Activated T-cell treated with anti-CD3 and anti-CD28 coated beads for 4 hours (primary cell): ENCODE measurements at places on chromosomes 11 and 22.

GRCh38 chr11:116927163-116927974, 89.9 kb upstream of the APOA1 start:
- peak; percentile 19 for DNase-seq

DNA sequence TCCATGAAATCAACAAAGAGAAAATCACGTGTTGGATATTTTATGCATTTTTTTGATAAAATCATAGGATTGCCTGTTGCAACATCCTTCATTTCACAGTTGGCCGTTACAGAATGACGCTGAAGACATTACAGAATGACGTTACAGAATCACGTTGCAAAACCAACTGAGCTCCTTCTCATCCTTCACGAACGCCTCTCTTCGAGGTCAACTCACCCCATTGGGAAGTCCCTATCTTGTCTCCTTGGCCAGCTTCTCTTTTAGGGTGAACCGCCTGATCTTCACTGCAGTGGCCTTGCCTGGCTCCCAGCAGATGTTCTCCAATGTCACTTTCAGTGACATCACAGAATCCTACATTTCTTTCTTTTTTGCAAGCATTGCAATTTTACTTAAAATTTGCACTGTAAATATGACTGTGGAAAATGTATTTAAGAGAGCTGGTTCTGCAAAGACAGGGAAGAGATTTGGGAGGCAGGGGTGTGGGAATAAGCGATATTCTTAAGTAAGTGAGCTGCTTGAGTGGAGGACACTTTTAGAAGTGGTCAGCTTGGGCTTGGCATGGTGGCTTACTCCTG, 5.1 kb downstream of the KRTAP5-7 start:
- no peak for DNase-seq

DNA sequence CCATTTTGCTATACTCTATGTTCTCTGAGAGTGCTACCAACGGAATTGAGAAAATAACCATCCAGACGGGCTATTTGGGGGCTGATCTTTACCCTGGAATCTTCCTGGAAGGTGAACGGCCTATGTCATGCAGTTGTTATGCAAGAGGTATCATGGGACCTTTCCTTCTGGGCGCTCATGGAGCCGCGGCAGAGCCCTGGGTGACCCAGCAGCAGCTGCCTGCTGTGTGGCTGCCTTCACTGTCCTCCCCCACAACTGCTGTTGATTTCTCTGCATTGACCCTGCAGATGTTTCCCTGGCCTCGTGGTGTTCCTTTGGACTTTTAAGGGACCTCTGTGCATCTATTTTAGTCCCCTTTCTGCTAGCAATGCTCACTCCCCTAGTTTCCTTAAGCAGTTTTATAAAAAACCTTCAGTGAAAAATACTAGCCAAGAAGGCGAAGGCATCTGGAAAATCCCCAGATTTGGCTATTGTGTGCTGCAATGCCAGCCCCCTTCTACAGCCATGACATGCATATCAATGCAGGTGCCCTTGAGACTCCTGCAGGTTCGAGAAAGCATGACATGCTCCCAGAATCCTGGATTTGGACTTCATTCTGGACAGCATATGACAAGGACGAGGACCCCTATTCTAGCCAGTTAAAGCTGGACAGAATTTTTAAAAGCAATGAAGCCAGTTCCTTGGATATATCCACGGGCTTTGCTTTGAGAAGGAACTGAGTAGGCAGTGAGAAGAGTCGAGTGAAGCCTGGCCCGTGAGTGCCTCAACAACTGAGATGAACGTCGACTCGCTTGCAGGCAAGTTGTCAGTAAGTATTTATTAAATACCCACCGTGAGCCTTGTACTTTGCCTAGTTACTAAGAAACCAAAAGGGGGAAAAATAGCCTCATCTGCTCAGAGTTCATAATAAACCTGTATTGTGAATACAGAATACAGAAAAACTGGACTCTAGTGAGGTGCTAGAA, at the start of gene SLC25A18:
Gene SLC25A18, plus strand, starts transcription at position 593 of the 965 bp plus-strand sequence. CDS start 16,447 bp downstream, outside the sequence.
- DNase-seq, result no peak

DNA sequence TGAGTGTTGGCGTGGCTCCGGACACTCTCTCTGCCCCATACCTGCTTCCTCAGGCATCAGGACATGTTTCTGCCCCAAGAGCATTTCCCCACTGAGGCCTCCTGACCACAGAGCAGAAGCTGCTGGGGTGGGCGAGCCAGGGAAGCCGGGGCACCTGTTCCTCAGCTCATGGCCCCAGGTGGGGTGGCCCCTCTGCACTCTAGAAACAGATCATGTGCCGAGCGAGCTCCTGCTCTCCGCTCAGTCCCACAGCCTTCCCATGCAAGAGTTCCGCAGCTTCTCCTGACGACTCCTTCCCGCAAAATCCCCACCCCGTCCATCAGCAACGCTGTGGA, 22.4 kb upstream of the PANX2 start:
- DNase-seq, result no peak

- DNase-seq, result no peak
Measured at GRCh38 chr11:37896016-37896415, 1298.0 kb upstream of the RAG2 start.

DNA sequence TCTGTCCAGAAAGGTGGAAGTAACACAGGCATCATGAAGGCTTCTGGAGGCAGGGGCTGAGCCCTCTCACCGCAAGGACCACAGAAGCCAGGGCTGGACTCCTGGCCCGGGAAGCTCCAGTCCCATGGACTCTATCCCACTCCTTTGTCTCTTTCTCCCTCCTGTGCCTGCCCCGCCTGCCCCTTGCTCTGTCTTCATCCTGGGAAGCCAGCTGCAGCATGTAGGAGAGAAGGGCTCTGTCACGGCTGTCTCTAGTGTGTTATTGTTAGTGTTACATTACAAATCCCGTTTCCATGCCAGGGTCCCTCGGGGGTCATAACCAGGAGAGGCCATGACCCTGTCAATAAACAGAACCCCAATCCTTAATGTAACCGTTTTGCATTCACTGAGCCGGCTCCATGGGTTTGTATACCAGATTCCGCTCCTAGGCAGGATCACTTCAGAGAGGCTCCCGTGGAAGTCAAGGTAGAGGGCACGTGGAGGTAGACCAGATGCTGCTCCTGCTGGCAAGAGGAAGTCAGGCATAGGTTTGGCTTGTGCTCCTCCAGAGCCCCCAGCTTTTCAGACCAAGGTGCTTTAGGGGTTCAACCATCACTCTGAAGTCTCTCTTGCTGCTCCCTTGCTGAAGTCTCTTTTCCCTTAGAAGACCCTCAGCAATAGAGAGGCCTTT, 293.2 kb downstream of the ETS1 start:
- no peak for DNase-seq
